Astrocyte (in vitro differentiated cells and primary cell): ENCODE measurements at places on chromosomes 6 and 20. TPM values are rescaled to one million over a fixed set of nuclear protein-coding genes. Genes with fewer than 3 reads are reported as not detected.

CST5 gene
- total RNA-seq = 0.41 and 0.50 TPM in 2 replicates

SRMS gene
- 0.14 TPM in 1 of 2 replicates, not detected in the other for total RNA-seq

GGTLC1 gene
- not detected in 2 replicates for total RNA-seq

SLCO4A1 gene
- total RNA-seq = 0.43 TPM in 1 of 2 replicates, not detected in the other

FGD2 gene
- not detected in 2 replicates for total RNA-seq

FOXC1 gene
- 2.8 and 2.9 TPM in 2 replicates for total RNA-seq

IL17F gene
- total RNA-seq = not detected in 2 replicates

LY6G6D gene
- not detected in 2 replicates for total RNA-seq

PHACTR1 gene
- total RNA-seq = 8.5 and 10.0 TPM in 2 replicates

DEFB132 gene
- total RNA-seq = not detected in 2 replicates

TRIM38 gene
- 6.8 and 8.4 TPM in 2 replicates for total RNA-seq

MAP1LC3A gene
- 48.9 and 52.3 TPM in 2 replicates for total RNA-seq

HACE1 gene
- 13.7 and 13.8 TPM in 2 replicates for total RNA-seq
